H1 (cell line): ENCODE measurements at places on chromosomes 3 and 15. TPM values are rescaled to one million over a fixed set of nuclear protein-coding genes. Genes with fewer than 3 reads are reported as not detected.

GRCh38 chr3:58072052-58072762 is 64.0 kb downstream of the FLNB start:
- H3K27me3 ChIP-seq, result no peaks in the 10 kb centered on the region
- H3K36me3 ChIP-seq, result no peaks in the 10 kb centered on the region
- no peak overlapping the region for H3K27ac ChIP-seq
- DNase-seq, result no peak
- no peak overlapping the region for H3K4me3 ChIP-seq

- no peaks in the 10 kb centered on the region for H3K27me3 ChIP-seq
- no peaks in the 10 kb centered on the region for H3K36me3 ChIP-seq
- no peak overlapping the region for H3K4me3 ChIP-seq
- H3K4me1 ChIP-seq, result no peaks in the 10 kb centered on the region
- DNase-seq, result no peak
- H3K27ac ChIP-seq, result no peak overlapping the region
Measured at GRCh38 chr15:73485372-73485771, 42.4 kb downstream of the REC114 start.

DNA sequence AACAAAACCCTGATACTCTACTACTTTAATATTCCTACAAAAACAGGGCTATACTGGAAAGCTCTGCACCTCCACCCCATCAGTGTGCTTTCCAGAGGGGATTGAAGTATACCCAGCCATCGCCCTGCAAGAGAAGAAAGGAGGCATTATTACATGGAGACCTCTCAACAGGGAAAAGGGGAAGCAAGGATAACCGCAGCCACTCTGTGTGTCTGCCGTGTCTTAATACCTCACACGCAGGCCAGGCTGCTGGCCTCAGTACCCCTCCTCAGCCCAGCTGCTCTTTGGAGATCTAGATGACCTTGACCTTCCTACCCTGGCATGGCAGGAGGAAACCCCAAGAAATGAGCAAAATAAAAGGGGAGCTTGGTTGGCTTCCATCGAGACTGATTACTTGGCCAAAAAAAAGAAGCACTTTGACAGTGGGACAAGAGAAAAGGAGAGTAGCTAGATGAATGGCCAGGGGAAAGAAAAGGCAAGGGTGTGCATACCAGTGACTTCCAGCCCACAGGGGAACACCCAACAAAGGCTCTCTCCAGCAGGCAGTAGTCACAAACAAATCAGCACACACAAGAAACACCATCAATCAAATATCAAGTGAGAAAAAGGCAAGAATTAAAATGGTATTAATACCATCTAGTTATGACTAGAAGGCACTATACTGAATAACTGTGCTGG is 129.4 kb downstream of the STT3B start:
- DNase-seq, result no peak
- H3K27ac ChIP-seq, result no peak overlapping the region
- H3K4me3 ChIP-seq, result no peak overlapping the region
- H3K27me3 ChIP-seq, result no peaks in the 10 kb centered on the region
- no peaks in the 10 kb centered on the region for H3K4me1 ChIP-seq

The SELENOK gene
- 32.5 and 40.2 TPM in 2 replicates for total RNA-seq
